Breast epithelium (tissue), 4 donors: ENCODE measurements at places on chromosomes 16 and 17.
A peak's percentile ranks its signal among the peaks of the same experiment; 100 is the strongest.

DNA sequence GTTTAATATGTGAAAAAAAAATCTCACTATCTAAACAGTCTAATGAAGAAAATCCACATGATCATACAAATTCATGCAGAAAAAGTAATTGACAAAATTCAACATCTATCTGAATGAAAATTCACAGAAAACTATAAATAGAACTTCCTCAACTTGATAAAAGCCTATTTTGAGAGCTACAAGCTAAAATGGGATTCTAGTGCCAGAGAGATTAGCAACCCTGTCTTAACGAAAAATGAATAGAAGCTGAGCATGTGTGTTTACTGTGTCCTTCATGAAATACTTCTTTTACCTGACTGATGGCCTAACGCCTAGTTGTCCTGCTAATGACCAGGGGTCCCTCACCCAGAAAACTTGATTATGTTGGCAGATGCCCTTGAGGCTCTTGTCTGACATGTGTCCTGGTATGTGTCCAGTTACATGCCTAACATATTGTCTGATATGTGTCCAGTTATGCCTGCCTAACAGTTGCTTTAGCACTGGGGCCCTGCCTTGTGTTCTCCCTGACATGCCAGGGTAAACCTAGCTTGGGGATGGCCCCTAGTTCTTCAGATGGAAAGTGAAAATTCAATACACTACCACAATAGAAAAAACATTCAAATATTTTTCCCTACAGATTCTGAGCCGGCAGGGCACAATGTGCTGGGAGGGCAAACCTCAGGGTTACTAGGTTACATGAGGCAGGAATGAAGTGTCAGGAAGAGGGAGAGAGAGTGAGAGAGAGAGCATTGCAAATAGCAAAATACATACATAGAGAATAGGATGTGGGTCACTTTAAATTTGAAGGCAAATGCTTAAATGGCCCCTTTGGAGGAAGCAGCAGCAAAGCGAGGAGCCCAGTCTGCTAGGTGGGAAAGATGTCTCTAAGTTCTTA is 834.0 kb downstream of the CDH11 start:
- no peak for DNase-seq

DNA sequence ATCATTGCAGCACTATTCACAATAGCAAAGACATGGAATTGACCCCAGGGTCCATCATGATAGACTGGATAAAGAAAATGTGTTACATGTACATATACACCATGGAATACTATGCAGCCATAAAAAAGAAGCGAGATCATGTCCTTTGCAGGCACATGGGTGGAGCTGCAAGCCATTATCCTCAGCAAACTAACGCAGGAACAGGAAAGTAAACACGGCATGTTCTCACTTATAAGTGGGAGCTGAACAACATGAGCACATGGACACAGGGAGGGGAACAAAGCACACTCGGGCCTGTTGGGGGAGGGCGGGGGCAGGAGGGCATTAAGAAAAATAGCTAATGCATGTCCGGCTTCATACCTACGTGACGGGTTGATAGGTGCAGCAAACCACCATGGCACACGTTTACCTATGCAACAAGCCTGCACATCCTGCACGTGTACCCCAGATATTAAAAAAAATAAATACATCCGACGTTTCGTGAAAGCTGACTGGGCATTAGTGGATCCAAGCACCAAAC is 28.9 kb downstream of the ZNF778 start:
- no peak for DNase-seq

GRCh38 chr17:75319904-75320691 is 30.9 kb upstream of the SLC25A19 start:
- DNase-seq: no peak

DNA sequence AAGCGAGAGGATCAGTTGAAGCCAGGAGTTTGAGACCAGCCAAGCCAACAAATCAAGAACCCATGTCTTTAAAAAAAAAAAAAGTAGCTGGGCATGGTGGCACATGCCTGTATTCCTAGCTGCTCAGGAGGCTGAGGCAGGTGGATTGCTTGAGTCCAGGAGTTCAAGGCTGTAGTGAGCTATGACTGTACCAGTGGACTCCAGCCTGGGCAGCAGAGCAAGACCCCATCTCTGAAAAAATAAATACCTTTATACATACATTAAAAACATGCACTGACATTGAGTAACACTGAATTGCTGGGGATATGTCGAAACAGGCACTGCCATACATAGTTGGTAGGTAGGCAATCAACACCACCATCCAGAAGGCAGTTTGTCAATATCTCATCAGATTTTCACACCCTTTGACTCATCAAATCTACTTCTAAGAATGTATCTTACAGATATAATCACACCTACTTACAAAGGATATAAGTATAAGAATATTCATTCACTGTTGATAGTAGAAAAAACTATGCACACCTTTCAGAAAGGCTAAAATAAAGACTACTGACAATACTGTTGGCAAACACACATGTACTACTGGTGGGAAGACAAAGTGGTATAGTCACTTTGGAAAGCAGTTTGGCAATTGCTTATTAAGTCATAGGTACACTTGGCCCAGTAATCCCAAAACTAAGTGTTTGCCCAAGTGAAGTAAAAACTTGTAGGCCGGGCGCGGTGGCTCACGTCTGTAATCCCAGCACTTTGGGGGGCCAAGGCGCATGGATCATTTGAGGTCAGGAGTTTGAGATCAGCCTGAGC is 6.4 kb upstream of the CEP20 start:
- no peak for DNase-seq

DNA sequence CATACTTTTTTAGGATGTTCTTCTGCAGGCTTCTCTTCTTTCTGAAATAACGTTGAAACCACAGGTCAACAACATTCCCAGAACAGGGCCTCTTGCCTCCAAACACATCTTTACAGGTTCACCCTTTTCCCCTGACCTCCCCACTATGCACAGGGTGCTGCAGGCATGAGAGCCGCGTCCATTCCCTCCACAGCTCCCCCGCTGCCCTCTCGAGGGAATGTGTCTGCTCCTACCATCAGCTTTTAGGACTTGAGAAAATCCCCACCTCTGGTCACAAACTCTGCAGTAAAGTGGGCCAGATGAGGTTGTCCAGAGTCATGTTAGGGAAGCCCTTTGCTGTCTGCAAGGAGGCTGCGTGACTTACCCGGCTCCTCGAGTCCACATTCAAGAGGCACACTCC is 30.5 kb downstream of the DUSP14 start:
- no peak for DNase-seq

DNA sequence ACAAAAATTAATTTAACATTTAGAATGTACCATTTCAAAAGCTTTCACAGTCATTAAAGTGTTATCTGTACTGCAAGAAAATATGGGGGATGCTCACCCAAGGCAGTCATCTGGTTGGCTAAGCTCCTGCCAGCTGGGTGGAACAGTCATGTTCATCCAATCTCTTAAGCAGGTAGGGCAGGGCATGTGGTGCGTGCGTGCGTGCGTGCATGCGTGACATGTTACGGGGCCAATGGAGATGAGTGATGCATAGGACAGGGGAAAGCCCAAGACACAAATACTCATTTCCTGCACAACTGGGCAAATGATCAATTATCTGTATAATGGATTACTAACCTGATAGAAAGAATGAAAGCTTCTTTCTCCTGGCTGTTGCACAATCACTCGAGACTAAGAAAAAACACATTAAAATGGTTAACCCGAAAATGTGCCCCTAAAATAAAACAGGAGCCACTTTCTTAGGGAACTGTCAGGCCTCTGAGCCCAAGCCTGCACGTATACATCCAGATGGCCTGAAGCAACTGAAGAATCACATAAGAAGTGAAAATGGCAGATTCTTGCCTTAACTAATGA is 104.4 kb downstream of the MYO1D start:
- no peak for DNase-seq

DNA sequence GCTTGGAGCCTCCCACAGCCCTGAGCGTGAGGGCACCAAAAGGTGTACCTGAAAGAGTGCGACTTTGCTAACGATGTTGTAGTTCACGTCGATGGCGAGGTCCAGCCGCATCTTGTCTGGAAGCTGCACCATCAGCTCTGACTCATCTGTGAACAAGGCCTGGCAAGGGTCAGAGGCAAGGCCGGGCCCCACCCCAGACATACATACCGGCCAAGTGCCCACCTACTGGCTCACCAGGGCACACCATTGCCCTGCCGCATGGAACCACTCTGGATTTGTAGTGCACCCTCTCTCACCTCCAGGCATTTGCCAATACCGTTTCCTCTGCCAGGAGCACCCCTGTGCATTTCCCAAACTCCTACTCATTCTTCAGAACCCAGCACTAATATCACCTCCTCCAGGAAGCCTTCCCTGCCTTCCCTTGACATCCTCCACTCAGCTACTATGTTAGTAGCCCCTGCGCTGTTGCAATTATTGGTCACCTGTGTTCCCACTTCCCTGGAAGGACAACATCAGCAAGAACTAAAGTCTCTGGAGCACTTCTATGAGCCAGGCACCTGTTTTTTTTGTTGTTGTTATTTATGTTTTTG is 69.4 kb downstream of the CNGB1 start:
- DNase-seq: no peak

- no peak for DNase-seq
Observed at GRCh38 chr16:2473999-2474876, 689 bp upstream of the TBC1D24 start.

GRCh38 chr16:1034230-1035065 is 38.1 kb upstream of the SSTR5 start:
- DNase-seq: no peak

GRCh38 chr16:24497440-24497839 is 41.9 kb upstream of the RBBP6 start:
- no peak for DNase-seq

- DNase-seq: no peak
Observed at GRCh38 chr16:85618521-85618920, 5.4 kb downstream of the GSE1 start.

GRCh38 chr17:41835800-41836549 is at the start of gene NT5C3B:
Gene NT5C3B, minus strand, starts transcription at chr17:41836232. Its CDS starts 39 bp downstream, at chr17:41836193.
- peak; percentile 46 for DNase-seq

GRCh38 chr16:56993204-56993603 is 3.8 kb downstream of the NLRC5 start:
- DNase-seq: no peak

GRCh38 chr16:30570636-30571444 is 674 bp downstream of the ZNF688 start:
- no peak for DNase-seq

- DNase-seq: no peak
Observed at GRCh38 chr17:60036796-60037677, 41.7 kb downstream of the HEATR6 start.

DNA sequence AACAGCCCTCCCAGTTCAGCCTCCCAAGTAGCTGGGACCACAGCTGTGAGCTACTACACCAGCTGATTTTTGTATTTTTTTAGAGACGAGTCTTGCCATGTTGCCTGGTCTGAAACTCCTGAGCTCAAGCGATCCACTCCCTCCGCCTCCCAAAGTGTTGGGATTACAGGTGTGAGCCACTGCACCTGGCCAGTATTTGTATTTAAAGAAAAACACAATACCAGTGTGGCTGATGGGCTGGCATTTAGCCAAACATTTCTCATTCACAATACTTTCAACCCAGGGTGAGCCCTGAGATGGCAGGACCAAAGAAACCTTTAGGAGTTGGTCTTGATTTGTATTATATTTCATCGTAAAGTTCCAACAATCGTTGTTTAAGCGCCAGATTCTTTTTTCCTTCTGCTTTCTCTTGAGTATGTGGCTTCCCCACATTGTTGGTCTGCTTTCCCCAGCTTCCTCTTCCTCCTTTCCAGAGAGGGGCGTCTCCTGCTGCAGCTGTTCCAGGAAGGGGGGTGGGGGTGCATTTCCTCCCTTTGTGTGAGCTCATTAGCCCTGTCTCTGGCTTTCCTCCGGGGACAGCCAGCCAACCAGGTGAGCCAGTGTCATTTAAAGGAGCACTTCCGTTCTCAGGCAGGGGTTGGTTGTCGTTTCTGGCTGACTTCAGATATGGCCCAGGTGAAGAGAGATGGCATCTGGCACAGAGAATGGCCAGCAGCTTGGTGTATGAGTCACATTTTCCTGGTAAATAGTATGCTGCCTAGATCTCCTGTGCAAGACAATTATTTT is 79.9 kb downstream of the GPRC5B start:
- DNase-seq: peak; percentile 68

DNA sequence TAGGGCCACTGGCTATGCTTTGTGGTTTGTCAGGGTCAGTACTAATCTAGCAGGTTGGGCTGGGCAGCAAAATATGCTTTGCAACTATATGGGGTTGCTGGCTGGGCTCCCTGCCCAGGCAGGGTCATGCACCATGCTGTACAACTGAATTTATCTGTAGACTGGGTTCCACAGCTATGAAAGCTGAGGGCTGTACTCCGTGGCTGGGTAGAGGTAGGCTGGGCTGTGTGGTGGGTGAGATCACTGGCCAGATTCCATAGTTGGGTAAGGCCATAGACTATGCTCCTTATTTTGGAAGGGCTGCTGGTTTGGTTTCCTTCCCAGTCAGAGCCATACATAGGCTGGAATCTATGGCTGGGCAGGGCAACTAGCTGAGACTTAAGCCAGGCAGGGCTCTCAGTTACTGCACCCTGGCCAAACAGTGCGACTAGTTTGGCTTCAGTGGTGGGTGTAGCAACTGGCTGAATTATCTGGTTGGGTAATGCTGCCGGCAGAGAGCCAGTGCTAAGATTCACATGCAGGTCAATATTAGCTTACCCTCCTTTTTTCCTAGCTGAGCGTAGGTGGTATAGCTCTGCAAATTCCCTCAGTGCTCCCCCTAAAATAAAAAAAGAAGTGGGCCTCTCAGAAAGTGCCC is 769.1 kb upstream of the CDH8 start:
- DNase-seq: no peak

DNA sequence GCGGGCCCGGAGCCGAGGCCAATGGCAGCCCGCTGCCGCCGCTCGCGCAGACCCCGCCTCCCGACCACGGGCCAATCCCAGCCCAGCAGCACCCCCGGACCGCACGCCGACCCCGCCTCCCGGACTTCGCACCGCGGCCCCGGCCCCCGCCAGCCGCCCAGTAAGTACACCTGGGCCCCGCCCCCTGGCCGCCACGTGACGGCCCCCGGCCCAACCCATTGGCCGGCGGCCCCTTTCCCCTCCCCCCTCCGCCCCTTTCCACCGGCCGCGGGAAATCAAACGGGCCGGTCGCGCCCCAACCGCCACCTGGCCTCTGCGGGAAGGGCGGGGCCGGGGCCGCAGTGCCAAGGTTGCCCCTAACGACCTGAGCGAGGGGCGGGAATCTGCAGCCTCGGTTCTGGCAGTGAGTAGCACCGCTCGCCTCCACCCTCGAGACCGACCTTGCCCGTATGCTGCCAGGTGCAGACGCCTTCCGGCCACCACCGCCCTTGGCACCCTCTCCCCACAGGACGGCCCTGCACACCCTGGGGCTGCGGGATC is at the start of gene YBX2:
TSS of gene YBX2 (minus strand) at position 26 of the 540 bp plus-strand sequence. CDS start 139 bp downstream, outside the sequence.
- DNase-seq: peak; percentile 77

GRCh38 chr16:67535201-67535600 is 6.6 kb downstream of the RIPOR1 start:
- no peak for DNase-seq

GRCh38 chr16:16116841-16117240 is 106.5 kb downstream of the ABCC6 start:
- no peak for DNase-seq
